ENCODE measurements at places on chromosomes 7 and 10. TPM values are rescaled to one million over a fixed set of nuclear protein-coding genes. Genes with fewer than 3 reads are reported as not detected.

The LDB1 gene
- total RNA-seq, result 35.0 TPM

The SEMA3D gene
- total RNA-seq, result 7.0 TPM

The BEND7 gene
- 0.58 TPM for total RNA-seq

The GJC3 gene
- 0.19 TPM for total RNA-seq

The BLVRA gene
- total RNA-seq, result 31.9 TPM

The C10orf62 gene
- 0.19 TPM for total RNA-seq
